Stimulated activated CD8-positive, alpha-beta memory T cell treated with anti-CD3 and anti-CD28 coated beads, Interleukin-7, amount 100 ng/mL, for 24 hours (primary cell): ENCODE measurements at places on chromosomes 2 and 18.

- no peak for DNase-seq
Measured at GRCh38 chr18:21636769-21637168, 24.7 kb downstream of the SNRPD1 start.

DNA sequence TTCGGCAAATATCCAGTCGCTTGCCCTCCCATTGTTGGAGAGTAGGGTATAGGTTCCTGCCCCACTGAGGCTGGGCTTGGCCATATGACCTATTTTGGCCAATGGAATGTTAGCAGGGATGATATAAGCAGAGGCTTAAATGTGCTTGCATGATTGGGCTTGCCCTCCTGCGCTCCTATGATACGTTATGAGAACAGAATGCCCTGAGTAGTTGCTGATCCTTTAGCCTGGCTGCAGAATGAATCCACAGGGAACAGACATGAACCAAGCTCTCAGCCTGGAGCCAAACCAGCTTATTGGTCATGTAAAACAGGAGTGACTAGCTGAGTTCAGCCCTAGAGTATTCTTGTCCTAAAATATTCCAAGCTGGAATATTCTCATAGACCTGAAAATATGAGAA, 34.8 kb upstream of the IMP4 start:
- no peak for DNase-seq

DNA sequence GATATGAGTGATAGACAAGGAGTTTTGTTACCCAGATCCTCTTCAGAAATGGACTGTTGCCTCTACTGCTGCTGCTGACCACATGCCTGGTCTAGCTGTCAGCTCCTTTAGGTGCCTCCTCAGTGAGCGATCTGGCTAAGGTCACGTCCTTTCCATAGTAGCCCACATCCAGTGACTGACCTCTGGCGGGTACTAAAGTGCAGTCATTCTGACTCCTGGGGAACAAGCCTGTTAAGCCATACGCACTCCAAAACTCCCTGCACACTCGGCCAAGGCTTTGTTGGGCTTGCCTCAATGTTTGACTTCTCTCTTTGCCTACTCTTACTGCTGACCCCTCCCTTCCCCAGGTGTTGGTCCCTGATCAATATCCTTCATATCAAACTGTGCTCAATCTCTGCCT, 685.2 kb downstream of the IRS1 start:
- DNase-seq, result no peak

- DNase-seq, result no peak
Measured at GRCh38 chr2:178296394-178297090, 102.2 kb downstream of the OSBPL6 start.

DNA sequence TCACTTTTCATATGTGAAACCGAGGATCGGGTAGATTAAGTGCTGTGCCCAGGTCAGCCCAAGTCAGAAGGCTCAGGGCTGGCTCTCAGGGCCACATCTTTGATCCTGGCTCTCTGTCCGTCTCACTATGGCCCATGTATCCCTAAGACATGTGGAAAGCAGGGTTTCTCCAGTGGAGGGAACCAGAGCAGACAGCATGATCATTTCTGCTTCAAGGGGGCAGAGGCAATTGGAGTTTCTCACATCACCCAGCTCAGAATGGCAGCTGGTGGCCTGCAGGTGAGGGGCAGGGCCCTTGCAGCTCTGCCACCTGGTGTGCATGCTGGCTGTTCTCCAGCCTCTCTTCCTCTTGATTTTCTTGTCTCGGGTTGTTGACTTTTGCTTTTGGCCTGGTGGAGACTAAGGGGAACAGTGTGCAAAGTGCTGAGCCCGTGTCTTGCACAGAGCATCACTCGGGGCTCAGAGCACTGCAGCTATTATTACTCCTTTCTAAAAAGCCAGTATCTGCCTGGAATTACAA, 27.0 kb downstream of the LDLRAD4 start:
- DNase-seq, result no peak

- no peak for DNase-seq
Measured at GRCh38 chr2:216737676-216738075, 42.3 kb upstream of the IGFBP5 start.

DNA sequence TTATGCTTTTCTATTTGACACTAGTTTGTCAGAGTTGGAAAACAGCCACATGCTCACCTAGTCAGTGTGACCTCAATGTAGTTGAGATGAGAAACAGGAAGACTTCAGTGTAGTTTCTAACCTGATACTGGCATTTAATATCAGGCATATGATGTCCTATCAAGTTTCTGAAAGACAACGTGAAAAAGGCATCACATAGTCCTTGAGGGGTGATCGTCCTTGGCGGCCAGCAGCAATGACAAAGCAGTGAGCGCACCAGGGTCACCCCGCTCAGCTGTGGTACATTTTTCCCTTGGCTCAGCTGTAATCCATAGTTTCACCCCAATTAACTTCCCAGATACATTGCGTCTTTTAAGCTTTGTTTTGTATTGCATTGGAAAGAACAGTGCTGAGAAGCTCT, 4.3 kb downstream of the HSPE1 start:
- DNase-seq, result no peak

DNA sequence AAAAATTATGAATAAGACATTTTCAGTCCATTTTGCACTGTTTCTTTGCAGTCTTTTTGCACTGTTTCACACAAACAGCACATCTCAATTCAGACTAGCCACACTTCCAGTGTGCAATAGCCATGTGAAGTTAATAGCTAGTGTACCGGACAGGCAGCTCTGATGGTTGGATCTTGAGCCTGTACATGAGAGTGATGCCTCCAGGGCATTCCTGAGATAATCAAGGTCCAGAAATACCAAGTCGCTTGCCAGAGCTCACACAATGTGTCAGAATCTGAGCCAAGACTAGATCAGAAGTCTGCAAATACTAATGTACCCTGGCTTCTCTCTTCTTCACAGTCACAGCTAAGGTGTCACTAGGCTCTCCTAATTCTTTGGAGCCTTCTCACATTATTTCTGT, 180.2 kb downstream of the OSR1 start:
- DNase-seq, result no peak

DNA sequence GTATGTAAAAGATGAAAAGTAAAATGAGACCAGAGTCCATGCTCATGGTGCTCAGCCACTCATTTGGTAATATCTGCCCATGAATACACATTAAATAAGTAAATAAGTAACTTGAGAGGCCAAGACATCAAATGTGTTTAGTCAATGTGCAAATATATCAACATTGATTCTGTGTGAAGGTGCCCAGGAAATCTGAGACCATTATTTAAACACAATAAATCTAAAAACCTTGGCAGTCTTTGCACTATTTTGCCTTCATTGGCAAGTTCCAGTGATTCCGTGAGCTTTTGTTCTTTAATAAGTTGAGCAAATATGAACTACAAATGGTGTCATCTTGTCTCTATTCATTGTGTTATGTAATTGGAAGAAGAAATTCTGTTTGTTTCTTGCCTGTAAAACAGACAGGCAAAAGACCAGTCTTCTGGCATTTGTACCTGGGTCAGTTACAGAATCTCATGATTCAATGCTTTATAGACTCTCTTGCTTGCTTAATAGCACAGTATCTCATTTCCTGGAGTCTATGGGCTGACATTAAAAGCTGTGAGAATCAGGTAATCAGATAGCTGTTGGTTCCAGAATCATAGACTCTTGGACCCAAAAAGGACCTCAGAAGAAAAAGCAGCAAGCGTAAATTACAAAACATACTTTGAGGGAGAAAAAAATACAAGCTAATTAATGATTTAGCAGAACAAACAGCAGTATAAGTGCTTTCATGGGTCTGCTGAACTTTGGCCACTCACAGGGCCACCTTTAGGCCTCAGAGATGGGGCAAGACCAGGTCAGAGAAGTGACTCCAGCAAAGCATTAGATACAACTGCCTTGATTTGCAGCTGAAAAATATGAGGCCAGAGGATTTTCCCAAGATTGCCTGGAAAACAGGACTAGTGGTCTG, 20.0 kb upstream of the SERPINB3 start:
- DNase-seq, result no peak

- no peak for DNase-seq
Measured at GRCh38 chr2:60292242-60292641, 261.2 kb downstream of the BCL11A start.

- no peak for DNase-seq
Measured at GRCh38 chr2:9108210-9108967, 98.2 kb upstream of the ASAP2 start.

DNA sequence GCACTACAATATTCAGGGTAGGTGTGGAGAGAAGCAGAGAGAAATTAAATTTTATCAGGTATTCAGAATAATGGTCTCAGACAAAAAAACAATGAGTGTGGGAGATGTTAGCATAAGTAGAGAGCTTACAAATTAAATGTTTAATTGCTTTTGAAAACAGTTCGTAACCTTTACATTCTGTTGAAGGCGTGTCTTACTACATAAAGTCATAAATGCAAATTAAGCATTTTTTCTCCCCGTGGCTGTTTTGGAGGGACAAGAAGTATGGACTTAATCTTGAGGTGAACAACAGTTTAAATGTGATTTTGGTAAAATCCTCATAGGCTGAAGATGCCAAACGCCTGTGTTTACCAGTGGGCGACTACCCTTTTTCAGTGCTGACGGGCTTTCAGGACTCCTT, 55.8 kb downstream of the OXER1 start:
- no peak for DNase-seq

DNA sequence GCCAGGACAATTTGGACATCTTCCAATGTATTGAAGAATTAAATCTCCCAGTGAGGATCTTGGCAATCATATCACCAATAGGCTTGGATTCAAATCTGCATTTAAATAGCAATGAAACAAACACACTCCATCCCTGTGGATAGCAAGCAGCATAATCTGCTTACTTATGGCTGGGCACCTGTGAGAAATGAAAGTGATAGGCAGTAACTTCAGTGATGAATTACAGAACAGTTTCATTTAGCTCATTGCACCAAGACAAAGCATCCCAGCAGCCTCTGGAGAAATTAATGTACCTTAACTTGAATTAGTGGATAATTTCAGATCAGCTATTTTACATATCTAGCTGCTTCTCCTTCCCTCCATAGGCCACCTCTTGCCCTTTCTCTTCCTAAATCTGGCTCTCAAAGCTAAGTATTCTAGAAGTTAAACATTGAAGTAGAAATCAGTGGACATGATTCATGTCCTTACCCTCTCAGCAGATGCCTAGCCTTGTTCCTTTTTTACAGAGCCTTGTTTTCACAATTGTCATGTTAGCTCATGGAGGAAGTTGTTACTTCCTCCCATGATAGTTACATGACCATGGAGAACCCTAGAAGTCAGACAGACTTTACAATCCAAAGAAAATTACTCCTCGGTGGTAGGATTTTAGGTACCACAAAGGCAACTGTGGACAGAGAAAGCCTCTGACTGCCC, 88.5 kb upstream of the TACR1 start:
- DNase-seq, result no peak

DNA sequence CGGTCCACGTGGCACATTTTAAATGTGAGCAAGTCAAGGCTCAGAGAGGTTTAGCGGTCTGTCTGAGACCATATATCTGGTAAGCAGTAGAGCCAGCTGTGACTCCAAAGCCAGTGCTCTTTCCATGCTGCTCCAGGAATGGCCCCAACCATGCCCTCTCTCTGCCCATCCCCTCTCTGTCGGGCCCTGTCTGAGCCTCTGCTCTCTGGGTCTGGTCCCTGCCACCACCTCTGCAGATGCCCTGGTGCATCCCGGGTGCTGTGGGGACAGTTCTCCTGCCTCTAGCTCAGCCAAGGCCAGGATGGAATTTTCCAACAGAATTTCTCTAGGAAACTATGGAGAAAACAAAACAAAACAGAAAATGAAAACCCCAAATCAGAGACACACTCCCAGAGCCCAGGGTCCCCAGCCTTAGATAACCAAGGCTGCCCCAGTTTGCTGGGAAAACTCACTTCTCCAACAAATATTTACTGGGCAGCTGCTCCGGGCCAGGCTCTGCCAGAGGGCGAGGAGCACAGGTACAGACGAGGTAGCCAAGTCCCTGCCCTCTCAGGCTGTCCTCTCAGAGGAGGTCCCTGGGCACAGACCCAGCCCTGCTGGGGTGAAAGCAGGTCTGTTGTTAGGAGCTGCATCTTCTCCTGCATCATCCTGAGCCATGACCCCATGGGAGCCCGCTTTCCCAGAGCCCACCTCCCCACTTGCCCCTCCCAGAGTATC, 9.2 kb downstream of the ADRA2B start:
- DNase-seq, result no peak

DNA sequence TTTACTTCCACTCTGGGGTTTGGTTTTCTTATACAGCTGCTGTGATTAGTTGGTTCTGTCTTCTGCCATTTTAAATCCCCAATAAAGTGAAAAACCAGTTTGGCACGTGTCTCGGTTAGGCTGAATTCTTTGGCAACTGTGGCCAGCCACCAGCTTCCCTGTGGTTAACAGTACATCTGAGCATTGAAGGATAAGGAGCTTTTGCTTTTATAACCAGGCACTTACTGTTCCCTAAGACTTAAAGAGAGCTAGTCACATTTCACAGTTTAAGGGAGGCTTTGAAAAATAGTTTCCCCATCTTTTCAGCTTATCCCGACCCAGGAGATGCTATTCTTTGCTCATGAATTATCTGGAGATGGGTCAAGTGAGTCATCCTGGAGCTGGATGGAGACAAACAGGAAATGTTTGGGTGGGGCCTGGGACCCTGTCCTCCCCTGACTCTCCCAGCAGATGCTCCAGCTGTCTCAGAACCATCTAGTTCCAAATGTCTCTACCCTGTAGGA, 57.3 kb upstream of the EML6 start:
- no peak for DNase-seq

DNA sequence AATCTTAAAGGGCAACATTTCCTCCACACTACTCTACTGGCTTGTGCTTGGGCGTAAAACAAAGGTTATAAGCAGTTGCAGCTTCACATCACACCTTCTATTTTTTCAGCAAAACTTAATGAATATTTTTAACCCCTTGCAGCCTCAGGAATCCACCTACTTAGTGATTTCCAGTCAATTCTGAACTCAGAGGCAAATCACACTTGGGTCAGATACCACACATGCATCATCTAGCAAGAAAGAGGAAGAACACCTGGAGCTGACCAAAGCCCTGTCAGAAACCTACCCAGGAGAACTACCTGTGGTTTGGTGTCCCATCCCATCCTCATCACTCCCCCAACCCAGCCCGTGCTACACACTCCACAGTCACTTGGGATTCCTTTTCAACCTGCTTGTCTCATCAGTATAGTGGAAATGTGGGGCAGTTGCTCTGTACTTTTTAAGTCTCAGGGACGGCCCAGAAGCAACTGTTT, 25.5 kb downstream of the PIAS2 start:
- DNase-seq, result no peak

DNA sequence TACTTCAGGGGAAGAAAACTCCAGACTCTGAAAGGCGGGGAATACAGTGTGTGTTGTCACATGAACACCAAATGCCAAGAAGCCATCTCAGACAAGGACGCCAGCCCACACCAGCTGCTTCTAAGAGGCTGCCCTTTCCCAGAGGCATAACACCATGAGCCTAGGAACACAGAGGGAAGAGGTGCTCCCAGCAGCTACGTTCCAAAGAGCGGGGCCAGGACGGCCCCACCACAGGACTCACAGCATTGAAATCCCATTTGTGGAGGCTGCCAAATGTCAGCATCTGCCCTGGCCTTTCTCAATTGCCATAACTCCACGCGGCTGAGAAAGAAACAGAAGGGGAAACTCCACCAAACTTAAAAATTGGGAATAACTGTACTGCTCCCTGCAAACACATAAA, 20.1 kb upstream of the ID2 start:
- DNase-seq, result no peak

GRCh38 chr2:38187541-38188011, 111.6 kb upstream of the CYP1B1 start:
- DNase-seq, result no peak
